ENCODE measurements at places on chromosomes 7 and 10.

GRCh38 chr10:70135684-70136083 is 3.1 kb upstream of the AIFM2 start:
- no peak for DNase-seq

DNA sequence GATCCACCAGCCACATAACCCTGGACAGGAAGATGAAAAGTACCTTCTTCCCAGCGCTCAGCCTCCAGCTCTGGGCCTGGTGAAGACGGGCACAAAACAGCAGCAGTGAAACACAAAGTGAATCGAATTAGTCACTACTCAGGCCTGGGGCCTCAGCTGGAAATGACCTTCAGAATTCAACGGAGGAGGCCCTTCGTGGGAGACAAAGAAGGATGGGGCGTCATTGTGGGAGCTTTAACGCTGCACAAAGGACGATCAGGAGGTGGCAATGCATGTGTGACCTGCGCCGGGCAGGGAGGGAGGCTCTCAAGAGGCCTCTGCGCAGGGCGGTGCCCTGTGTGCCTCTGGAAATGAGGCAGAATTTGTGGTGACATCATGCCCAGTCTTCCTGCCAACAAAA is 161.9 kb downstream of the DNAJB6 start:
- no peak for DNase-seq

DNA sequence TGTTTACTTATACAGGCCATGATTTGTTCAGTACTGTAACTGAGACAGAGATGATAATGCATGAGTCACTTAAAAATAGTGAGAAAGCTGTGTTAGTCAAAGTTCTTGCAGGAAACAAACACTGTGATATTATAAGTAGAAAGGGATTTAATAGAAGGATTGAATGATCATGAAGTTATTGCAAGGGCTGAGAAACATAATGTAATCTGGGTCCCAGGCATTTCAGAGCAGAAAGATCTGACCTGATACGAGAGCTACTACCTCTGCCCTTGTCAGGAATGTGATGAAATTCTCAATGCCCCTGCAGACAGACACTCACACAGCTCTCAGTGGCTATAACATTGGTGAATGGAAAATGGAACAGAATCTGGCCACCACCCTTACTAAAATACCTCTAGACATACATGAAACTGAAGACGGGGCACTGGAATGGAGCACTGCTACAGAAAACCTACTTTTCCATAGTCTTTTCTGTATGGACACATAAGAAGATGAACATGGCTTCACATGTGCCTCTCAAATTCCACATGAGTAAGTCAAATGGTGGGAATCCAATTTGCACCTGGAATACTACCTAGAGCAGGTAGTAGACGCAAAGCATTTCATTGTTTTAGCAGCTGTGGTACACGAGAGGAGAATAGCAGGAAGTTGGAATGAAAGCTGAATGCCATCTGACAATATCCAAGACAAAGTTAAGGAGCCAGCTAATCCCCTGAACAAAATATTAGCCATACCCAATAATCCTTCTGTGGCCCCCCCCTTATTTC is 19.1 kb upstream of the VWDE start:
- DNase-seq = no peak

- no peak for DNase-seq
Measured at GRCh38 chr10:132543916-132544743, 6.5 kb downstream of the INPP5A start.

- DNase-seq = no peak
Measured at GRCh38 chr10:58995058-58995596, 181.3 kb upstream of the PHYHIPL start.

- DNase-seq = no peak
Measured at GRCh38 chr7:130963339-130963738, 229.3 kb upstream of the KLF14 start.

- DNase-seq = peak; percentile 78
Measured at GRCh38 chr7:10889266-10889898, 84.3 kb upstream of the PHF14 start.

- DNase-seq = peak; percentile 35
Measured at GRCh38 chr7:104179178-104179577, 28.6 kb downstream of the ORC5 start.
